ENCODE measurements at places on chromosomes 16 and 17.
A peak's percentile ranks its signal among the peaks of the same experiment; 100 is the strongest.

GRCh38 chr17:4786106-4786511 lies at the start of gene VMO1:
Gene VMO1, minus strand, starts transcription at chr17:4786364. Its CDS starts 12 bp downstream, at chr17:4786352.
- DNase-seq = no peak

DNA sequence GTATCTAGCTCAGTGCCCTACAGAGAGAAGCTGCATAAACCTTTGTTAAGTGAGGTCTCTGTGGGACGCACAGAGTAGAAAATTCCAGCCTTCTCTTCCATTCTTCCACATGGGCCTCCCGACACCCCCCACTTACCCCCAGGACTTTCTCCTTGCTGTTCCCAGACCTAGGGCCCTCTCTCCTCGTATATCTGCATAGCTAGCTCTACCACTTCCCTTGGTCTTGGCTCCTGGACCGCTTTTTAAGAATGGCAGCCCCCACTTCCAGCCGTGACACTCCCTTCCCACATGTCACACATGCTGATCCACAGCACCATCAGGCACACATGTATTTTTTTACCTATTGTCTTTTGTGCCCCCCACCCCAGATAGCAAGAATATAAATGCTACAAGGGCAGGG lies 16.7 kb upstream of the FOXJ1 start:
- DNase-seq = no peak

GRCh38 chr16:70677499-70678120 lies 8.2 kb downstream of the MTSS2 start:
- no peak for DNase-seq

- DNase-seq = no peak
These were observed 94.9 kb downstream of the TOX3 start for GRCh38 chr16:52451971-52452421.

DNA sequence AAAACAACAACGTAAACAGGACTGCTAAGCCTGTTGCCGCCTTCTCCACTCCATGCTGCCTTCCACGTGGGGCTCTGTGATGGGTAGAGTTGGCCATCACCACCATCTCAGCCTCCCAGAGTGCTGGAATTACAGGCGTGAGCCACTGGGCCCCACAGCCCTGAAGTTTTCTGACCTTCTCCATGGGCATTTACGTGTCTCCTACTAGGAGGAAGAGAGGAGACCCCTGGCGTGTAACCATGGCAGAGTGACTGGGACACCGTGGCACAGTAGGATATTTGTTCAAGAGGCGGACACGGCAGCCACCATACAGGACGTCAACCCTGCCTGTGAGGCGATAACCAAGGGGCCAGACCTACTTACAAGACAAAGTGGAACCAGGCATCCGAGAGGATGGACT lies 31.1 kb downstream of the TRPV3 start:
- no peak for DNase-seq

- DNase-seq = peak; percentile 23
These were observed 38.6 kb upstream of the FA2H start for GRCh38 chr16:74813109-74813641.

DNA sequence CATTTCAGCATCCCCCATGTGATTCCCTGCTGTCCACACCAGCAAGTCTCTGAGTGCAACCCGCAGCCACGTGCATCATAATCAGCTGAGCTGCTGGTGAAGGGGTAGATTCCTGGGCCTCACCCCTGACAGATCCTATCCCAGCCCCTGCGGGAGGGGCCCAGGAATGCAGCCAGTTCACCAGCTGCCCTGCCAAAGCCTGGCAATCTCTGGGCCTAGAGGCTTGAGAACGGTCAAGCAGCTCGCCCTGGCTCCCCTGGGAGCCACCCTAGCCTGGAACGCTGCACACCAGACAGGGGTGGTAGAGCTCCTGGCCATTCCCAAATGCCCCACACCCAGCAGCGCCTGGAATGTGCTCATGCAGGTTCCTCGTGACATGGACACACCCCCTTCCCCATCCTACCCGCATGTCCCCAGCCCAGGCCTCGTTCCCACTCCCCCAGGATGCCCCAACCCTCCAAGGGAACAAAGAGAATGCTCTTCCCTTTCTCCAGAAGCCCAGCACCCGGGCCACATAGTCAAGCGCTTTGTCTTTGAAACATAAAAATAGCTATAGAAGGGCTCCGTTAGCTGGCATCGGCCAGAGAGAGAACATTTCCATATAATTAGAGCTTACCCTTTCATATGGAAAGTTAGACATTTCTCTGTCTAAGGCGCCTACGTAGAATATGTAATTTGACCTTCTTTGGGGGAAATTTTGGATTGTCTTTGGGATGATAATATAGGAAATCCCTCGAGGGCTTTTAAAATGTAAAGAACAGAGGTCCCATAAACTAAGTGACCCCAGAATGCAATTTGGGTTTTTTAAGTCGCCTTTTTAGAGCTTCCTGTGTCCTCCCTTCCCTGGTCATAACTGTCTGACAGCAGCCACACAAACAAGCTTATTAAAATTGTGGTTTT lies 3.4 kb downstream of the CEP295NL start:
- no peak for DNase-seq

- no peak for DNase-seq
These were observed 336.8 kb upstream of the MON1B start for GRCh38 chr16:76854234-76854633.
